Transverse colon (tissue), 4 donors: ENCODE measurements at places on chromosomes 1 and 21. TPM values are rescaled to one million over a fixed set of nuclear protein-coding genes. Genes with fewer than 3 reads are reported as not detected.
A peak's percentile ranks its signal among the peaks of the same experiment; 100 is the strongest.

LCE6A gene
- not detected for total RNA-seq

DNA sequence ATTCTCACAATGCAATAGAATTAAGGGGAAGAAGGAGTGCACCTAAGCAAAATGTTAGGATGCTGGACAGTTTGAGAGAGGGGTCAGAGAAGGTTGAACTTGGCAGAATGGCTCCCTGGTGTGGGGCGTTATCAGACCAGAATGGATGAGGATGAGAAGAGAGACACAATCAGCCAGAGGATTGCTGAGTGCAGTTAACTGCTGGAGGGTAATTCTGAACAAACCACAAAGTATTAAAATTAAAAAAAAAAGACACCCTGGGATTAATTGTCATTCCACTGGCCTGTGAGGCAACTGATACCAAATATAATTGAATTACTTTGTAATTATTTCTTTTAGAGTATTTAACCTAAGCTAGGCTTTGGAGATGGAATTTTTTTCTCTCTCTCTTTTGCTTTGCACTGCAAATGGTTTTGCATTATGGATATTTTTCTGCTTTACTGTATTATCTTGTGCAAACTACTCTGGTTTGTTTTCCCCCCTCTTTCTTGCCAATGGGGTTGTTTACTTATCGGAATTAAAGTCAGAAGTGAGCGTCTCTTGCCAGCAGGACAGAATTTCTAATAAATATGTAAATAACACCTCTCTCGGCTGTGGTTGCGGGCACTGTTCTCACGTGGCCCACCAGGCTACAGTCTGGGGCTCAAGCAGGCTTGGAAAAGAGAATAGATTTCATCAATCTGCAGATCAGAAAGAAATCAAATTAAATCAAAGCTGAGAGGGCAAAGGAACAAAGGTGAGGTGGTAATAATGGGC is 572.9 kb upstream of the CAMK1G start:
- DNase-seq = no peak

GRCh38 chr1:181423301-181423918 is 59.9 kb upstream of the CACNA1E start:
- DNase-seq = peak; percentile 21

SLC45A1 gene
- total RNA-seq = 2.5 TPM

DNA sequence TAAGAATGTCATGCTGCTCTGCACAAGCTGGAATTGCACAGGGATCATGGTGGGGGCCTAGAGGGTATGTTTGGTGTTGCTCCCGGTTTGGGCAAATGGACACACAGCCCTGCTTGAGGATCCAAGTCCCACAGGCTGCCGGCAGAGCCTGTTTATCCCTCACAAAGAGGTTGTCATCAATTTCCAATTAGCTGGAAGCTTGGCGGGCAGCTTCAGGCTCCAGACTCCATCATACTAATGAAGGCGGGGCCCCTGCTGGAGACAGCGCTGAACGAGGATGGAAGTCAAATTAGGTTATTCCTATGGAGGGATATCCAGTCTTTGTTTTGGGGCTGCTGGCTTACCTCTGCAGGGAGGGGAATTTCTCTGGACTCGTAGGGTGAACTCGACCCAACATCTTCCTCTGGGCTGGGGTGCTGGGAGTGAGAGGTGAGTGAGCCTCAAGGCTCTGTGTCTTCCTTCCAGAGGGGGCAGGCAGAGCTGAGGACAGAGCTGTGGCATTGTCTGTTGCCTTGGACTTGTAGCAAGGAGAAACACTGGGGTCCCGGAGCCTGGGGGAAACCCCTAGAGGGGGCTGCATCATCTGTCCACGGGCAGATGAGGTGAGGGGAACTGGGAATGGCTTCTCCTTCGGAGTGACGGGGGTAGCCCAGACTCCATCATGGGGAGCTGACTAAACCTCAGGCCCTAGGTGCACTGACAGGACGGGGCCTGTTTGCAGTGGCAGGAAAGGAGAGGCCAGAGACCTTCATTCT is 24.9 kb upstream of the PARP1 start:
- no peak for DNase-seq

DIO1 gene
- not detected for total RNA-seq

DNA sequence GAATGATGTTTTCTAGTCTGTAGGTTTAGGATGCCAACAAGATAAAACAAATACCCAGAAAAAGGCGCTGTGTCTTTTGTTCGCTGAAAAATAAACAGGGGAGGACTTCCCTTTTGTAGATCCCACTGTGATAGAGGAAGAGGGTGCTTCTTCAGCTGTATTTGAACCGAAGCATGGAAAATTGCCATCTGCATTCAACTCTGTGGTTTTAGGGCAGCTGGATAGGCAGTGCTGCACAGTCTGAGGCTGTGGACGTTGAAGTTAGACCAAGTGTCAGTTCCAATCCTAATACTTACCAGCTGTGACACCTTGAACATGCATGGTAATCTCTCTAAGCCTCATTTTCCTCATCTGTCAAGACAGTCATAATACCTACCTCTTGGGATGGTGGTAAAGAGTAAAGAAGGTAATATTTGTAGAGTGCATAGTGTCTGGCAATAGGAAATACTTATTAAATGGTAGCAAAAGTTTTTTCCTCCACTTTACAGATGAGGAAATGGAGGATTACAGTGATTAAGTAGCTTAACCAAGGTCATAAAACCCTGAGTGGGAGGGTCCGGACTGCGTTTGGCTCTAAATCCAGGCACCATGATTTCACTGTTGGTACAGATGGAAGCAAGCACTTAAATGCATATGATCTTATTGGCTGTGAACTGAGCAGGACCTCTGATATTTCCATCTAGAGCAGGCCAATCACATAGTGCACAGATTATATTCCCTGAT is 48.5 kb downstream of the UTP25 start:
- no peak for DNase-seq

PLA2G2F gene
- total RNA-seq = 0.32 TPM

GRCh38 chr21:29238053-29238966 is 60.4 kb upstream of the BACH1 start:
- DNase-seq = no peak

GRCh38 chr1:9399510-9400424 is 107.1 kb downstream of the SPSB1 start:
- no peak for DNase-seq

GRCh38 chr1:64963466-64963865 is 2.9 kb downstream of the JAK1 start:
- no peak for DNase-seq

- DNase-seq = peak; percentile 65
Measured at GRCh38 chr21:42654913-42655795, 1.7 kb downstream of the PDE9A start.

CD1E gene
- total RNA-seq = not detected

DNA sequence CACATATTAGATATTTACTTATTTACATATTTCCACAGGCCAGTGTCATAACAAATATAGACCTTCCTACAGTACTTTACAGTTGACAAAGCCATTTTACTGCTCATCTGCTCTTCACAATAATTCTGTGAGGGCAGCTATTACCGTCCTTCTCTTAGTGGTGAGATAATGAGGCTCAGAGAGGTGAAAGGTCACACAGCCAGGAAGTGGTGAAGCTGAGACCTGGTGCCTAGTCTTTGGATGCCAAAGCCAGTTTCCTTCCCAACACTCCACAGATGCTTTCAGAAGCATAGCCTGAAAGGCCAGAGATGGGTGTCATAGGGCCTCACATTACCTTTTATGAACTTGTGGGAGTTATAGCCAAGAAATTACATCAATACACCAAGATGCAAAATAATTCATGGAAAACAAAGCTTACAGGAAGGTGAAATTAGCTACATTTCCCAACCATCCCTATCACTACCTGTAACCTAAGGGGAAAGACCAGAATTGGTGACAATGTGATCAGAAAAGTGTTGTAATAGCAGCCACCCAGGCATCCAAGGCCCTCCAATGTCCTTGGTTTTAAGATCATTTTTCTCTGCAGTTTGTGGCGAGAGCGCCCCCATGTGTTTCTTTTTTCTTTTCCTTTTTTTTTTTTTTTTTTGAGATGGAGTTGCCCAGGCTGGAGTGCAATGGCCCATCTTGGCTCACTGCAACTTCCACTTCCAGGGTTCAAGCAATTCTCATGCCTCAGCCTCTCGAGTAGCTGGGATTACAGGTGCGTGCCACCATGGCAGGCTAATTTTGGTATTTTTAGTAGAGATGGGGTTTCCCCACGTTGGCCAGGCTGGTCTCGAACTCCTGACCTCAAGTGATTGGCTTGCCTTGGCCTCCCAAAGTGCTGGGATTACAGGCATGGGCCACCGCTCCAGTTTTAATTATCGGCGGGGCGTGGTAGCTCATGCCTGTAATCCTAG is 26.5 kb upstream of the RPL11 start:
- no peak for DNase-seq

DNA sequence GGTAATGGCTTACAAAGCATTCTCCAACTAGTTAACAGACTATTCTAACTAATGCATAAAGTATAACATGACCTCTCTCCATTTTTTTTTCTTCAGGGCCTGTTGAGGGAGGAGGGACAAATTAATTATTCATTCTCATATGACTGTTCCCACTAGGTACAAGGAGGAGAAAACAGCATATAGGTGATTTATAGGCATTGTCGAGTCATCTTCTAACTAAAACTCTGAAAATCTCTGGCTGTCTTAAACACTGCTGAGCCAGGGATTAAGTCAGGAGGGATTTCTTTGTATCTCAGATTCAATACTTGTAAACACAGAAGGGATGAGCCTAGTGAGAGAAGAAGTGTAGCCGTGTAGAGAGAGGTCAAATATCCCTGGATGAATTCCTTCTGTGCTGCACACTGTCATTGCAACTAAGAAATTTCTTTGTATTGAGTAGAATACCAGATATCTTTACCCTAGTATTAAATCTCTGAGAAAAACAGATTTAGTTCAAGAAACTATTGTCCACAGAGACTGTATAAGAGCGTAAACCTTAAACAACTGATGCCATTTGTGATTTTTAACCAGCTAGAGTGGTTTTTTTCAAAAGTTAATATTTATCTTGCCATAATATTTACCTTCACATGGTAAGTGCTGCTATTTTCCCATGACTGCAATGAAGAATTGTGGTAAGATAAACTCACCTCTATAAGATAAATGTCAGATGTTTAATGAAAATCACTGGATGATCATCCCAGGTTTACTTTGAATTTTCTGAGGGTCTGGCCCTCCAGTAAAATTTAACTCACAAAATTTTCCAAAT is 465.3 kb downstream of the RWDD3 start:
- DNase-seq = no peak

GRCh38 chr1:24236789-24237371 is 49.8 kb upstream of the IFNLR1 start:
- DNase-seq = peak; percentile 9

AIM2 gene
- total RNA-seq = not detected

GRCh38 chr21:27365394-27365793 is 398.5 kb upstream of the ADAMTS5 start:
- no peak for DNase-seq

GRCh38 chr1:213481395-213481794 is 430.4 kb downstream of the RPS6KC1 start:
- no peak for DNase-seq

TTC39A gene
- 96.1 TPM for total RNA-seq

GJA5 gene
- 1.9 TPM for total RNA-seq

GRCh38 chr1:56099766-56100265 is 479.5 kb downstream of the PLPP3 start:
- DNase-seq = no peak

GRCh38 chr1:32431736-32432400 is 33.0 kb upstream of the ZBTB8B start:
- no peak for DNase-seq

GRCh38 chr1:147072482-147073432 is 99.5 kb downstream of the PRKAB2 start:
- DNase-seq = no peak

GRCh38 chr21:44051462-44051941 is 39.4 kb downstream of the TRAPPC10 start:
- DNase-seq = no peak

THEM5 gene
- not detected for total RNA-seq

- no peak for DNase-seq
Measured at GRCh38 chr21:32545948-32546441, 39.3 kb downstream of the TCP10L start.

RAVER2 gene
- total RNA-seq = 94.5 TPM

HRNR gene
- not detected for total RNA-seq

GRCh38 chr1:51622455-51622913 is 5.6 kb downstream of the OSBPL9 start:
- peak; percentile 32 for DNase-seq

- no peak for DNase-seq
Measured at GRCh38 chr1:41629571-41629970, 145.1 kb upstream of the EDN2 start.

ELAPOR1 gene
- total RNA-seq = 30.5 TPM

DMRTA2 gene
- not detected for total RNA-seq

MAST2 gene
- 160 TPM for total RNA-seq

DNA sequence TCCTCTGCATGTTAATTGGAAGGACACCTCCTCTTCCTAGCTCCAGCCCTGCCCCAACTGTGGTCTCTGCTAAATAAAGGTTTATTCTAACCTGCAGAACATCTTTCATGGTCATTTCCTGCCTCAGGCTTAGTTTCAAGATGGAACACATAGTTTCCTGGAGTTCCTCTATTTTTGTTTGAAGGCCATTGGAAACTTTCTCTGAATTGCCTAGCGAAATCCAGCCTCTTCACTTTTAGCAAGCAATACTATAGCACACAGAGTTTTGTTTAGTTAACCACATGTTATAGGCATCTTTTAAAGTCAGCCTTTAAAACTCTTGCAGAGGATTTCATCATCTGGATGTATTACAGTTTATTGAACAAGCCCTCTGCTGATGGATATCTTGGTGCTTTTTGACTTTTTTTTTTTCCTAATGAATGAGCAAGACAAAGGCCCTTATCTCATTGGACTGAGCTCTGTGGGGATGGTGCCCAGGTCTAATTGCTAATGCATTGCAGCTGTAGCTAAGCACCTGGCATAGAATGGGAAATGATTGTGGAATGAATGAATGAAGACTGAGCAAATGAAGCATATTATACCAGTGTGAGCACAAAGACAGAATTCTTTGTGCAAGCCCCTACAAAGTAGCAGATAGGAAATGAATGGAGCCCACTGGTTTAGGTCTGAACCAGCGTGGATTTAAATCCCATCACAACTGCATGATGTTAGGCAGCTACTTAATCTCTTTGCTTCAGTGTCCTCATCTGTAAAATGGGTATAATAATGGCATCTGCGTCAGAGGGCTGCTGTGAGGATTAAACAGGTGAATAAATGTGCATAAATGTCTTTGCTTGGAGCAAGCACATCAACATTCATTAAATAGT is 641 bp upstream of the CFAP107 start:
- DNase-seq = no peak

GRCh38 chr21:21200103-21200938 is 202.1 kb downstream of the NCAM2 start:
- peak; percentile 27 for DNase-seq

DNA sequence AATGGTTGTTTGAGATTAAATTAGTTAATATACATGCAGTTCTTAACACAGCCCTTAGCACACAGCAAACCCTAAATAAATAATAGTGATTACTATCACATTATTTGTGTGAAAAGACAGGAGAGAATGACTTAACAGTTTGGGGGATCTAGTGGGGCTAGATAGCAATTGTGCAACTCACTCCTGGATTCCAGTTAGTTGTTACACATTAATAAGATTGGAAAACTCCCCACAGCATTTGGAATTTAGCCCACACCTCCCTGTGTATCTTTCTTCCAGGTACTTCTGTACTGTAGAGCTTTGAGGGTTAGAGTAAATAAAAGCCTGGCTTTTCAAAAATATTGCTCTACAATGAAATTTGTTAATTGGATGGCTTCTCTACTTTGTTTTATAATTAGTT is 93.2 kb downstream of the KCTD3 start:
- no peak for DNase-seq

LCE4A gene
- total RNA-seq = not detected

- DNase-seq = no peak
Measured at GRCh38 chr21:45145146-45145545, 70.8 kb downstream of the ADARB1 start.
